ENCODE measurements at places on chromosomes 13 and 19. TPM values are rescaled to one million over a fixed set of nuclear protein-coding genes. Genes with fewer than 3 reads are reported as not detected.

The METTL21C gene
- not detected for polyA plus RNA-seq

The SMIM17 gene
- polyA plus RNA-seq = 0.09 TPM

The WDR88 gene
- polyA plus RNA-seq = not detected

The ZNF468 gene
- polyA plus RNA-seq = 42.8 TPM

The PPM1N gene
- 1.8 TPM for polyA plus RNA-seq

The FPR2 gene
- 0.04 TPM for polyA plus RNA-seq

The ACP5 gene
- polyA plus RNA-seq = 36.2 TPM

The ZNF225 gene
- polyA plus RNA-seq = 1.4 TPM

The PRX gene
- polyA plus RNA-seq = 1.9 TPM

The MISP3 gene
- polyA plus RNA-seq = 60.4 TPM

DNA sequence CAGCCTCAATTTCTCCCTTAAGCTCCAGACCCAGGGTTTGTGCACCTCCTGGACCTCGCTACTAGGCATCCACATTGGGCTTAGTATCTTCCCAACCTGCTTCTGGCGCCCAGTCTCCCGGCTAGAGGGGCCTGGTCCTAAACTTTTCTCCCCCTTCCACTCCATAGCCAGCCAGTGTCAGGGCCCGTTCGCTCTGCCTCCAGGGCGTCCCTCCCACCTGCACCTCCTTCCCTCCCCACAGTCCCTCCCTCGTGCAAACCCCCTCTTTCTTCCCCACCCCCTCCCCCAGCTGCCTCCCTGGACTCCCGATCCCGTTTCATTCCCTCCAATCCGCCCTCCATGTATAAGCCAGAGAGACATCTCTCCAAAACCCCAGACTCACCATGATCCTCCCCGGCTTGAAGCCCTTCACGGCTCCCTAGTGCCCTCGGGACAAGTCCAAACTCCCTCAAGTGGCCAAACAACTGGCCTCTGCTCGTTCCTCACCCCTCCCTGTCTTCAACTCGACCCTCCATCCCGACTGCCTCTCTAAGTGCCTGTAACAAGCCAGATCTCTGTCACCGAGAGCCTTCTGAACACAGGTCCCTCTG is 997 bp upstream of the SAMD4B start:
- peak overlapping the region; percentile 69 for H3K27ac ChIP-seq
- peak overlapping the region; percentile 58 for H3K4me3 ChIP-seq
- H3K36me3 ChIP-seq = no peaks in the 10 kb centered on the region
- no peak for DNase-seq

DNA sequence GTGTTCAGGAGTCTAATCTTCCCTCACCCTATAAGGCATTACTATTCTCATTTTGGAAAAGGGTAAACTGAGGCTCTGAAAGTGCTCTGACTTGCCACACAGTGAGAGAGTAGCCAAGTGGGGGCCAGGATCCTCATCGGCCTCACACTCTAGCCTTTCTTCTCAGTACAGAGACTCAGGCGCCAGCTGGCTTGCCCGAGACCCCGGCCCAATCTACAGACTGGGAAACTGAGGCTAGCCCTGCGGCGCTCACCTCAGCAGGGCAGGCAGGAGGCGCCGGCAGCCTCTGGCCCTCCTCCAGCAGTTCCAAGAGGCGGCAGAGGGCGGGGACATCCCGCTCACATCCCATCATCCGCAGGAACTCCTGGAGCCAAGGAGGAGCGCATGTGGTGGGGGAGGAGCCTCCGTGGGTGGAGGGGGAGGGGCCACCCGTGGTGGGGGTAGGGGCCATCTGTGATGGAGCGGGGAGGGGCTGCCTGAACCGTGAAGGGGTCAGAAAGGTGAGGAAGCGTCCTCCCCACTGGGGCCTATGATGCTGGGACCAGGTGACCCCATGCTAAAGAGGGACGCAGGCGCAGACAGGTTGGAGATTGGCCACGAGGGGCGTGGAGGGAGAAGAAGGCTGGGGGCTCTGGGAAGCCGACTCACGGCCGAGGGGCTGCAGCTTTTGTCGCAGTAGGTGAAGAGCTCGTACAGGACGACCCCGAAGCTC is 8.7 kb upstream of the INSL3 start:
- no peak overlapping the region for H3K27ac ChIP-seq
- peaks cover 20% of the 10 kb centered on the region for H3K27me3 ChIP-seq
- H3K4me3 ChIP-seq = peak overlapping the region; percentile 34
- DNase-seq = peak; percentile 65
- H3K36me3 ChIP-seq = no peaks in the 10 kb centered on the region
- H3K4me1 ChIP-seq = no peaks in the 10 kb centered on the region

DNA sequence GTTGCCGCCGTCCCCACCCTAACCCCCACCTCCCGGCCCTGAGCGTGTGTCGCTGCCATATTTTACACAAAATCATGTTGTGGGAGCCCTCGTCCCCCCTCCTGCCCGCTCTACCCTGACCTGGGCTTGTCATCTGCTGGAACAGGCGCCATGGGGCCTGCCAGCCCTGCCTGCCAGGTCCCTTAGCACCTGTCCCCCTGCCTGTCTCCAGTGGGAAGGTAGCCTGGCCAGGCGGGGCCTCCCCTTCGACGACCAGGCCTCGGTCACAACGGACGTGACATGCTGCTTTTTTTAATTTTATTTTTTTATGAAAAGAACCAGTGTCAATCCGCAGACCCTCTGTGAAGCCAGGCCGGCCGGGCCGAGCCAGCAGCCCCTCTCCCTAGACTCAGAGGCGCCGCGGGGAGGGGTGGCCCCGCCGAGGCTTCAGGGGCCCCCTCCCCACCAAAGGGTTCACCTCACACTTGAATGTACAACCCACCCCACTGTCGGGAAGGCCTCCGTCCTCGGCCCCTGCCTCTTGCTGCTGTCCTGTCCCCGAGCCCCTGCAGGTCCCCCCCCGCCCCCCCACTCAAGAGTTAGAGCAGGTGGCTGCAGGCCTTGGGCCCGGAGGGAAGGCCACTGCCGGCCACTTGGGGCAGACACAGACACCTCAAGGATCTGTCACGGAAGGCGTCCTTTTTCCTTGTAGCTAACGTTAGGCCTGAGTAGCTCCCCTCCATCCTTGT is 6.4 kb downstream of the YIPF2 start:
- no peak for DNase-seq
- H3K36me3 ChIP-seq = peaks cover 9% of the 10 kb centered on the region
- H3K4me3 ChIP-seq = no peak overlapping the region
- no peaks in the 10 kb centered on the region for H3K4me1 ChIP-seq
- no peaks in the 10 kb centered on the region for H3K27me3 ChIP-seq

GRCh38 chr13:62678039-62678438 is 1262.4 kb upstream of the PCDH20 start:
- no peaks in the 10 kb centered on the region for H3K27me3 ChIP-seq
- no peak for DNase-seq
- H3K4me1 ChIP-seq = no peaks in the 10 kb centered on the region
- no peak overlapping the region for H3K4me3 ChIP-seq

DNA sequence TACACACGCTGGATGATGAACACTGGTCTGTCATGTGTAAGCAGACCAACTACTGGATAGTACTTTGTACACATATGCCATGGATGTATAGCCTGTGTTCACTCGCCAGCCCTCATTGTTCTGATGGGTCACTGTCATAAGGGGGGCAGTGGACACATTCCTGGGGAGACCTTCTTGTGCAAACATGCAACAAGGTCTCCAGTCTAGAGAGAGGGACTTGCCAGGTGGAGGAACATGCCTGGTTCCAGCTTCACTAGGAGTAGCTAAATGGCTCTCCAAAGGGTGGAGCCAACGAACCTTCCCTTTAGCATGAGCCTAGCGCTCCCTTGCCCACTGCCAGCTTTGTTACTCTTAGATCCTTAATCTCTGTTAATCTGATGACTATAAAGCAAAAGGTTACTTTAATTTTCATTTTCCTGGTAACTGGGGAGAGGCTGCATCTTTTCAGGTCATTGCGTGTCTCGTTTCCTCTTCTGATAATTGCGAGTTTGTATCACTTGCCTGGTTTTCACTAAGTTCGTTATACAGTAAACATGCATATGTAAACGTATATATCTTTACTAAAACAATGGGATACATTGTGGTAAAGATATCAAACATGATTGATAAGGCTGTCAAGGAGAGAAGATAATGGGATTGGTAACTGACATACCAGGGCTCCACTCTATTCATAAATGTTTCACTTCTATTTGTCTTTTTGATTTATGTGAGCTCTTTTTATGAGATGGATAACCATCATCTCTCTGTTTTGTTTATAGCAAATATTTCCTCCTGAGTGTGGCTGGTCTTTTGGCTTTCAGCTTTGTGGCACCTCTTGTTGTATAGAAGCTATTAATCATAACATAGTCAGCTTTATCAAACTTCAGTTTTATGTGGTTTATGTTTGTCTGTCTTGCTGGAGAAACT is 235.2 kb upstream of the SGCG start:
- no peak for DNase-seq
- no peaks in the 10 kb centered on the region for H3K4me1 ChIP-seq
- no peaks in the 10 kb centered on the region for H3K36me3 ChIP-seq
- H3K27me3 ChIP-seq = no peaks in the 10 kb centered on the region
- H3K27ac ChIP-seq = no peak overlapping the region

DNA sequence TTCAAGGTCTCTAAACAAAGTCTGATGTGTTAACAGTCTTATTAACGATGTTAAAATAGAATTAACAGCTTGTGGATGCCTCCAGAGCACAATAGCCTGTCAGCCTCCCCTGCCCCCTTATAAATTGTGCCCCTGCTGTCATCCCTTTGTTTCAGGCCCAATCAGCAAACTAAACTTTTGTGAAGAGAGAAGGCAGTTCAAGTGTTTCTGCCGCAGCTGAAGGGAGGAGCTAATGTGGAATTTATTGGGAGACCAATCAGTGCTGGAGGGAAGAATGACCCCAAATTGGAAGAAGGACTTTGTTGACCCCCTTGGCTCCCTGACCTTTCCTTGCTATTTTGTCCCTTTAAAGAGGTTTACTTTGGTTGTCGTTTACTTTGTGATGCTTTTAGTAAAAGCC is 160.5 kb downstream of the TM9SF2 start:
- H3K27me3 ChIP-seq = peaks cover 3% of the 10 kb centered on the region
- H3K36me3 ChIP-seq = no peaks in the 10 kb centered on the region
- H3K4me3 ChIP-seq = no peak overlapping the region

DNA sequence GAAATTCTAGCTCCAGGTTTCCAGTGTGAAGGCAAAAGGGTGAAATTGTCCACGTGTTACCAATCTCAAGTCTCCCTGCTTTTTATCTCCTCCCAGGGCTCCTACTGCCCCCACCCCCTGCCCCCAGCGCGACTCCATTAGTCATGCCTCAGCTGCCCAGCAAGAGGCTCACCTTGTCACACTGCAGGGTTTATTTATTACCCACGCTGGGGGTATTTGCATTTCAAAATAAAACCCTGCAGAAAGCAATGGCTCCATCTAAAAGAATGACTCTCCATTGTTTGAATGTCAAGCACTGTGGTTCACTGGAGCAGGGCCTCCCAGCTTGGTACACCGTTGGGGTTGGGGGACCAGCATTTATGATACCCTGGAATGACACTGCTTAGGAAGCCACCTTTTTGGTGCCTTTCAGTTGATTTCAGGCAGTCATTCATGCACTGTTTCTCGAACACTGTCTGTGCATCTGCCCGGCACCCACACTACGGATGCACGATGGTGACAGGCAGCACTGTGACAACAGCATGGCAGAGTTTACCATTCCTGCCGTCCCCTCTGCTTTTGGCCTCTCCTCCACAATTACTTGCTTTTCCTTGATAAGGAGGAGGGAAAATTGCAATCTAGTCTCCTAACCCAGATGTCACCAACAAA is 9.9 kb upstream of the POP4 start:
- H3K4me3 ChIP-seq = no peak overlapping the region
- DNase-seq = no peak
- H3K27me3 ChIP-seq = no peaks in the 10 kb centered on the region
- H3K36me3 ChIP-seq = no peaks in the 10 kb centered on the region
- H3K27ac ChIP-seq = no peak overlapping the region

DNA sequence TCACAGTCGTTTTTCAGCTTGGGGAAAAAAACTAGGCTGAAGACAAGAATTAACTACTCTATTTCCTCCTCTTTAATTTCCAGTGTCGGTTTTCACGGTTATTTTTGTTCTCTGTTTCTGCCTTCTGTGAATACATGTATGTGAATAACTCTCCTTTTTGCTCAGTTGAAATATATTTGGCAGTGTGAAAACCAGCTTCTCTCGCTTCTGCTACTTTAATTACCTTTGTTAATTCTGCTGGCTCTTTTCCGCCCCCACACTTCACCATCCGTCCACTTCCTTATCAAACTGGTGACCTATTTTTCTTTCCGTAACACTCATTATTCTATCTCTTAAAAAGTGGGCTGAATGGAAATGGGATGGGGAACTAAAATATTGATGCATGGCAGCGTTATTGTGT is 126.4 kb downstream of the POU4F1 start:
- H3K27me3 ChIP-seq = no peaks in the 10 kb centered on the region
- H3K4me1 ChIP-seq = no peaks in the 10 kb centered on the region
- no peaks in the 10 kb centered on the region for H3K36me3 ChIP-seq
- H3K4me3 ChIP-seq = no peak overlapping the region
- no peak for DNase-seq
- no peak overlapping the region for H3K27ac ChIP-seq

DNA sequence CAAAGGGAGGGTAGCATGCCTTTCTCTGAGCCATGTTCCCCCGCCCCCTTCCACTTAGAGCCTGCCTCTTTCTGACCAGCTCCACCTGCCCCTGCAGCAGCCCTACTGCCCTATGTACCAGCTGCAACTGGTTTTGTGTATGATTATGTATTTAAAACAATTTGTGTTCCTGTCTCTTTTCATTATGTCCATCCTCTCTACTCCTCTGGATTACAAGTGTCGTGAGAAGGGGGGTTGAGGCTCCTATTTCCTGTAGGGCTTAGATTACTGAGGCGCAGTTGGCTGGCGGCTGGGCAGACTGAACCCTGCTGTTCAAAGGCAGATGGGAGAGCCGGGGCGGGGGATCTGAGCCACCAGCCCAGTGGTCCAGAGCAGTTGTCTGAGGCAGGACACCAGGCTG is 213.3 kb downstream of the KCNRG start:
- H3K4me1 ChIP-seq = peaks cover 4% of the 10 kb centered on the region
- no peaks in the 10 kb centered on the region for H3K36me3 ChIP-seq
- no peaks in the 10 kb centered on the region for H3K27me3 ChIP-seq
- H3K27ac ChIP-seq = no peak overlapping the region

GRCh38 chr19:10471909-10472308 is 31.2 kb downstream of the KEAP1 start:
- peak; percentile 45 for DNase-seq
- no peaks in the 10 kb centered on the region for H3K36me3 ChIP-seq
- H3K4me1 ChIP-seq = no peaks in the 10 kb centered on the region
- no peak overlapping the region for H3K27ac ChIP-seq
- no peaks in the 10 kb centered on the region for H3K27me3 ChIP-seq

GRCh38 chr13:30114571-30115256 is 192.6 kb downstream of the KATNAL1 start:
- peak; percentile 96 for DNase-seq
- H3K36me3 ChIP-seq = no peaks in the 10 kb centered on the region
- H3K4me1 ChIP-seq = no peaks in the 10 kb centered on the region
- peak overlapping the region; percentile 66 for H3K27ac ChIP-seq
